ENCODE measurements at places on chromosomes 4 and X. TPM values are rescaled to one million over a fixed set of nuclear protein-coding genes. Genes with fewer than 3 reads are reported as not detected.

The ZCCHC4 gene
- polyA plus RNA-seq, result 4.3 TPM

The NPY1R gene
- 19.2 TPM for polyA plus RNA-seq

The PASD1 gene
- not detected for polyA plus RNA-seq

The CSAG1 gene
- polyA plus RNA-seq, result not detected

The ARHGAP4 gene
- 38.3 TPM for polyA plus RNA-seq

The PARM1 gene
- 42.9 TPM for polyA plus RNA-seq

The ADH1A gene
- not detected for polyA plus RNA-seq

The BMX gene
- not detected for polyA plus RNA-seq

The DOK7 gene
- polyA plus RNA-seq, result 1.2 TPM

The PJA1 gene
- 27.1 TPM for polyA plus RNA-seq

The AFM gene
- 30.8 TPM for polyA plus RNA-seq

The CFAP47 gene
- polyA plus RNA-seq, result not detected

The XAGE2 gene
- polyA plus RNA-seq, result not detected

The BOD1L1 gene
- 9.0 TPM for polyA plus RNA-seq

The SMARCA1 gene
- polyA plus RNA-seq, result 20.0 TPM

The ZNF718 gene
- 1.7 TPM for polyA plus RNA-seq

The SYTL4 gene
- polyA plus RNA-seq, result 10.4 TPM

The HERC6 gene
- polyA plus RNA-seq, result 7.4 TPM

The GABRQ gene
- not detected for polyA plus RNA-seq

The CTAG2 gene
- polyA plus RNA-seq, result not detected

The AKAP4 gene
- polyA plus RNA-seq, result not detected
